Stimulated activated CD8-positive, alpha-beta memory T cell treated with anti-CD3 and anti-CD28 coated beads, Interleukin-7, amount 100 ng/mL, for 4 hours (primary cell): ENCODE measurements at places on chromosomes 11 and 22.

DNA sequence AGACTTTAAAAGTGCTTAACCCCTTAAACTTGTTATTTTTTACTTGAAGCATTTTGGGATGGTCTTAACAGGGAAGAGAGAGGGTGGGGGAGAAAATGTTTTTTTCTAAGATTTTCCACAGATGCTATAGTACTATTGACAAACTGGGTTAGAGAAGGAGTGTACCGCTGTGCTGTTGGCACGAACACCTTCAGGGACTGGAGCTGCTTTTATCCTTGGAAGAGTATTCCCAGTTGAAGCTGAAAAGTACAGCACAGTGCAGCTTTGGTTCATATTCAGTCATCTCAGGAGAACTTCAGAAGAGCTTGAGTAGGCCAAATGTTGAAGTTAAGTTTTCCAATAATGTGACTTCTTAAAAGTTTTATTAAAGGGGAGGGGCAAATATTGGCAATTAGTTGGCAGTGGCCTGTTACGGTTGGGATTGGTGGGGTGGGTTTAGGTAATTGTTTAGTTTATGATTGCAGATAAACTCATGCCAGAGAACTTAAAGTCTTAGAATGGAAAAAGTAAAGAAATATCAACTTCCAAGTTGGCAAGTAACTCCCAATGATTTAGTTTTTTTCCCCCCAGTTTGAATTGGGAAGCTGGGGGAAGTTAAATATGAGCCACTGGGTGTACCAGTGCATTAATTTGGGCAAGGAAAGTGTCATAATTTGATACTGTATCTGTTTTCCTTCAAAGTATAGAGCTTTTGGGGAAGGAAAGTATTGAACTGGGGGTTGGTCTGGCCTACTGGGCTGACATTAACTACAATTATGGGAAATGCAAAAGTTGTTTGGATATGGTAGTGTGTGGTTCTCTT, 2.8 kb downstream of the MALAT1 start:
- no peak for DNase-seq

GRCh38 chr11:123678246-123678645, 23.8 kb upstream of the SCN3B start:
- DNase-seq: no peak

DNA sequence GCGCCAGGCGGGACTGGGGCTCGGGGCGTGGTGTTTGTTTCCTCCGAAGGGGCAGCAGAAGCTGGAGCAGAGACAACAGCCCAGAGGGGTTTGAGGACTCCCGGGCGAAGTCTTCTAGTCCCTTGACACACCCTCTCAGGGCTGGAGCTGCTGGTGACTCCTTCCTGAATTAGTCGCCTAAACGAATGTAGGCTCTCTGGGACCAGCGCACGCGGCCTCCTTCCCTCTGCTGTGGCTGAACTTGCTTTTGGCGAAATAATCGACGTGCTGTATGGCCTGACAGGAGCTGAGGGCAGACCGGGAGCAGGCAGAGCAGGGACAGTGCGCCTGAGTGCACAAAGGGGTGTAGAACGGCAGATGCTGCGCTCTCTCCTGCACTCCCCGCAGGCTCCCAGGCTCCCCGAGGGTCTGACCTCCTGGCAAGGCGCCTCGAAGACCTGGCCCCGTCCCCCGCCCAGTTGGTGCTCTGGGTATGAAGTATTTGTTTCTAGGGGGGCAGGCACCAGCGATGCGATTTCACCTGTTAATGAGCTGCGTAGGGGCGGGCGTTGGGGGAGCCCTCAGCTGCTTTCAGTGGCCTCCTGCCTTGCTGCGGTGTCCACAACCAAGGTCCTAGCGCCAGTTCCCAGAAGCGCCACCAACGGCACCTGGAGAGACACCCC, 5.3 kb downstream of the SLC17A6 start:
- DNase-seq: no peak

GRCh38 chr22:39220890-39221850, 23.6 kb downstream of the PDGFB start:
- DNase-seq: no peak

GRCh38 chr22:35564975-35565867, 24.6 kb downstream of the RASD2 start:
- DNase-seq: no peak

DNA sequence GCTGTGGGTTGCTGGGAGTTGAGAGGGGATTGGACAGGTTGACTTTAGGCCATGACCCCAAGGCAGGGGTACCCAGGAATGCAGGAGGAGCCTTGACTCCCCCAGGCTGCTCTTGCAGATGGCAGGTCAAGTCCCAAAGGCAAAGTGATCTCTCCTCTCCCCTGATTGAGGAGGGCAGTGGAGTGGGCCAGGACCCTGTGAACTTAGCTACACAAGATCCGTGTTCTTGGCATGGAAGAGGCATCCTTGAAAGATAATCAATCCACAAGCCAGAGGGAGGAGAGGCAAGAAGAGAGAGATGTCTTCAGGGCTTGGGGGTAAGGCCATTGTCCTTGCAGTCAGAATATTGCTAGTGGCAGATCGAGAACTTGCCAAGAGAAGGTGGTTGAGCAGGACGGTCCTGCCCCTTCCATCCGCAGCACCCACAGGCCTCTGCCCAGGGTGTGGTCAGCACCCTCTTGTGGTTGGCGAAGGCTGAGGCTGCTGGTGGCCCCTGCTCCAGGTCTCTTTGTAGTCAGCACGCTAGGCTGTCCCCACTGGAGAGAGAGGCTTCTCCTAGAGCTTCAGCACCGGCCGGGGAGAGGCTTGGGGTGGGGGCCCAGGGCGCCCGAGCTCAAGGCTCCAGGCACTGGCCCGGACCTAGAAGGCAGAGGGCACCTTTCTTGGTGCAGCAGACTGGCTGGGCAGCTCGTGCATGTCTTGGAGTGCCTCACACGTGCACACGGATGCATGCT, 45.4 kb downstream of the KCNC1 start:
- DNase-seq: no peak

GRCh38 chr22:17284466-17284865, 65.2 kb upstream of the ADA2 start:
- DNase-seq: no peak

DNA sequence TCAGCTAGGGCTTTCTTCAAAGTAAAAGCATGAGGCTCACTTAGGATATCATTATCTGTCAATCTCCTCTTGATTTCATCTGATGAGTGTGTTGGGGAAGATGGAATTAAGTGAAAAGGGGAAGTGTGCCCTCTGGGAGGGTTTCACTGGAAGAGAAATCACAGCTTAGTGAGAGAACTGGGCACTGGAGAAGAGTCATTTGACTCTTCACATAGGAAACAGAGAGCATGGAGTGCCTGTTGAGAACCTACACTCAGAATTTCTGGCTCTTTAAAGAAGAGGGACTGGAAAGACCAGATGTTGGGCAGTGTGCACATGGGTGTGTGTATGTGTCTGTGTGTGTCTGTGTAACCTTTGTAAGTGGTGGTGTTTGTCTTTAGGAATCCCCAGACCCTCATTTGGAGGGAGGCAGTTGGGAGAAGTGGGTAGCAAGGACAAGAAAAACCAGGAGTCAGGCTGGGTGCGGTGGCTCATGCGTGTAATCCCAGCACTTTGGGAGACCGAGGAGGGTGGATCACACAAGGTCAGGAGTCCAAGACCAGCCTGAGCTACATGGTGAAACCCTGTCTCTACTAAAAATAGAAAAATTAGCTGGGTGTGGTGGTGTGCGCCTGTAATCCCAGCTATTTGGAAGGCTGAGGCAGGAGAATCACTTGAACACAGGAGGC, 10.0 kb downstream of the STX3 start:
- DNase-seq: no peak

DNA sequence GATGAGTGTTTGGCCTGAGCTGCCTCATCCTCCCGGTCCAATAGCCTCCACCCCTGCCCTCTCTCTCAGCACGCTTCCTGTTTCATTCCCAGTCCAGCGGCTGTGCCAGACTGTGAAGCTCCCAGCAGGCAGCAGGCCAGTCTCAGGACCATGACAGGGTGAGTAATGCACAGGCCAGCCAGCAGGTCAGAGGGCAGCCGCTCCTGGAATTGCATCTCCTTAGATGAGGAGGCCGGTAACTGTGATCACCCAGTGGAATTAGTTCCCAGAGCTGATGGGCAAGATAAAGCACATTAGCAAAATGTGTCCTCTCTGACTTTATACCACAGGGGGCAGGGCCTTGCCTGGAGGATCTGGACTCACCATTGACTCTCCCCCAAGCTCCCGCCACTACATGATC, 251.2 kb downstream of the ETS1 start:
- DNase-seq: no peak

GRCh38 chr11:125662689-125663088, 18.0 kb downstream of the ACRV1 start:
- DNase-seq: no peak

DNA sequence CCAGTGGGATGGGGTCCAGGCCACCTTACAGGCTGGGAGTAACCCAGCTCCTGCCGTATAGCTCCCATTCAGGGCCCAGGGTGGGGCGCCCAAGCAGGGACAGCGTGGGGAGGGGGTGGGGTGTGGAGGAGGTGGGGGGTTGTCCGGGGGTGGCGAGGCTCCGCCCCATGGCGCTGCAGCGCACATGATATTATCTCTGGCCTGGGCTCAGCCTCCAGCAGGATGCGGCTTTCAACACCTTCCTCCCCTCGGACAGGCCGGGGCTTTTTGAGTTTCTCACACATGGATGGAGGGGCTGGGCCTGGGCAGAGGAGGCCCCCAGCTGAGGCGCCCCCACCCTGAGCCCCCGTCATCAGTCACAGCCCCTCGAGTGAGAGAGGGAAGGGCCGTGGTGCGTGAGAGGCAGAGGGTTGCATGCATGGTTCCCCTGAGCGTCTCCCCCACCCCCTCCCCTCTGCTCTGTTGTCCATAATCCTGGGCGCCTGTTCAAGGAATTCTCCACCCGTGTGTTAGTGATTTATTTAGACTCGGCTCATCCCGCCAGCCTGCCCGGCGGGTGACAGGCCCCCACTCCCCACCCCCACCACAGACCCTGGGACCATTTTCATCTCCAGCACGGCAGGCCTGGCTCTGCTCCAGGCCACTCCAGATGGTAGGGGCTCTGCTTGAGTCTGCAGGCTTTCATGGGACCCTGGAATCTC, 44.9 kb downstream of the WNT11 start:
- DNase-seq: no peak
